IPS DF 19.7 (cell line): ENCODE measurements at places on chromosomes 5 and 9.

GRCh38 chr5:114363837-114364236, 2.0 kb downstream of the KCNN2 start:
- DNase-seq, result no peak

DNA sequence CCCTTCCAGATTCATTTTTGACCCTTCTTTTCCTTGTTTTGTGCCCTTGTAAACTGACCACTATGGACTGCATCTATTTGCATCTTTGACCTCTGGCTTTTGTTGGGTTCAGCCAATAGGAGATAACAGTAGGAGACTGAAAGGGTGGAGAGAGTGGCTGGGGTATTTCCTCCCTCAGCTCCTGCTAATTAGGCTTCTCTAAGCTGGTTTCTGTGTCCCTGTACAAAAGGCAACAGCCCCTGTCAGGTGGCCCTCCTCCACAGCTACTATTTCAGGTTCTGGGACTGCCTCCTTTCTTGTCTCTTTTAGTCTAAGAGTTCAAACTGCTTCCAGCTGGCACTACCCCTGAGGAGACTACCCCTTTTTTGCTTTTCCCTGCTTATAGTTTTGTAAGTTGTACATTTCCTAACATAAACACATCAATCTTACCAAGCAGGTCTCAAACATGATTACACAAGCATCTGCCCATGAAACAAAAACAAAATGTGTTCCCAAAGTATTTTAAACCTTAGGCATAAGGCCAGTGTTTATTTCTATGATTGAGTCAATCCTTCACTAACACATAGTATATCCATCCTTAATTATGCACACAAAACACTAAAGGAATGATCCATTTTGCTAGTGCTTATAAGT, 262.0 kb upstream of the TRPM3 start:
- no peak for DNase-seq

DNA sequence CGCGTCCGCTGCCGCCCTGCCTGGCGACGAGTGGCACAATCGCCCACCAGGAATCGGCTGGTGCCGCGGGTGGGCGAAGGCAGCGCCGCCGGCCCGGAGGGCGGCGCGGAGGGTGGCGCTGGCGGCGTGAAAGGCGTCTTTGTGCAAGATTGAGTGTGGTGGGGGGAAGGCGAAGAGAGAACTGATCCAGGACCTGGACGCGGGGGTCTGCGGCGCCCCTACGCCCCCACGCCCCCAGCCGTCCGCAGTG, 4.6 kb upstream of the RGMB start:
- DNase-seq, result no peak

GRCh38 chr9:37471942-37472684, 6.9 kb upstream of the ZBTB5 start:
- DNase-seq, result peak; percentile 93

- no peak for DNase-seq
Measured at GRCh38 chr5:135398855-135399793, at the start of gene MACROH2A1. TSS of gene MACROH2A1 (minus strand) at chr5:135399231. CDS start at chr5:135389093, 10,138 bp downstream.

- no peak for DNase-seq
Measured at GRCh38 chr5:158560170-158560569, 539.5 kb downstream of the EBF1 start.

GRCh38 chr5:96931605-96932004, 4.3 kb upstream of the LNPEP start:
- DNase-seq, result no peak

GRCh38 chr9:81598123-81598497, 91.2 kb downstream of the TLE1 start:
- DNase-seq, result no peak

- no peak for DNase-seq
Measured at GRCh38 chr9:13665418-13666066, 386.1 kb upstream of the MPDZ start.

DNA sequence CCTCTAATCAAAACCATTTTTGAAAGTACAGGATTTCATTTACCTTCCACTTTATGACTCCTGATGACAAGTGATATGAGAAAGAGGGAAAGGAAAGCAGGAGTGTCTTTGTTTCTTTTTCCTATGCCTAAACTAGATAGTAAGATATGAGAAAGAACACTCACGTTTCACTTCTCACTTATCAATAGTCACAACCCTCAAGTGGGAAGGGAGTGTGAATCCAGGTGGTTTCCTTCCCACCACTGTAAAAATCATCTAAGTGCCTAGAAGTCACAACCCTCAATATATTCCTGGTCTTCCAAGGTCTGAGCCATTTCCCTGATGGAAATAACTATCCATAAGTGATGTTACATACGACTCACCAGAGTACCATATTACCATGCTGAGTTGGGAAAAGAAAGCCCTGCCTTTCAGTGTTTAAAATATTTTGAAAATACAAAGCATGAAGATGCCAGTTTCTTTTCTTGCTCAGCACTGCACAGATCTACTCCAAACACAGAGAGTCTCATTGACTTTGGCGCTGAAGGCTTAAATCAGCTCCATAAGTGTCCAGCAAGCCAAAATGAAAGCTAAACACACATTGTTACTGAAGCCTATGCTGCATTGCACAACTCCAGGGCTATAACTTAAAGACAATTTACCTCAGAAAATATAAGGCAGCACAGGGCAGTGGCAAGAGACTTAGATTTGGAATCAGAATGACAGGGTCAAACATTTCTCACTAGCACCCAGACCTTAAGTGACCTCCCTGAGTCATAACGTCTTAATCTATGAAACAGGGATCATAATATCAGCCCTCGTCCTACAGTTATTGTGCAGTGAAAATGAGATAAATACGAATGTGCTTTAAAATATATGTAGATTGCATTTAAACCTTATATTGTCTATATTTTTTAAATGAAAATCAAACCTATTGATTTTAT, 301.2 kb downstream of the KIAA0825 start:
- DNase-seq, result no peak

GRCh38 chr9:128818839-128819715, 777 bp downstream of the ENDOG start:
- no peak for DNase-seq

DNA sequence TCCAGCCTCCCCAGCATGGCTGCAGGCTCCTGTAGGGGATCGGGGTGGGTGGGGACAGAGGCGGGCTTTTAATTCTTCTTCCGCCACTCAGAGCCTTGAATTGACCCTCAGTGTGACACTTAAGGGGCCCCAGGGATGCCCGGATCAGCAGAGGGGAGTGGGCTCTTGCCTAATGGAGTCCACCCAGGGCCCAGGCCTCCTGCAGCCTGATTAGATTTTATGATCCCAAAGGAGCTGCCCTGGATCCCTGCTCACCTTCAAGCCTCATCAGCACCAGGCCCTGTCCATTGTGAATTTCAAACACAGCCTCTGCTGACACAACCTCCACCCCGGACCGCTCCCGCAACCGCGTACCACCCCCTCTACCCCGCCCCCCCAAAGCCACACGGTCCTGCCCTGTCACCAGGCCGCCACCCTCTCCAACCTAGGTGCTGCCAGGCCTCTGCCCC, 214.1 kb upstream of the IER5L start:
- no peak for DNase-seq

GRCh38 chr9:84123648-84124406, 143.2 kb downstream of the RMI1 start:
- DNase-seq, result no peak

DNA sequence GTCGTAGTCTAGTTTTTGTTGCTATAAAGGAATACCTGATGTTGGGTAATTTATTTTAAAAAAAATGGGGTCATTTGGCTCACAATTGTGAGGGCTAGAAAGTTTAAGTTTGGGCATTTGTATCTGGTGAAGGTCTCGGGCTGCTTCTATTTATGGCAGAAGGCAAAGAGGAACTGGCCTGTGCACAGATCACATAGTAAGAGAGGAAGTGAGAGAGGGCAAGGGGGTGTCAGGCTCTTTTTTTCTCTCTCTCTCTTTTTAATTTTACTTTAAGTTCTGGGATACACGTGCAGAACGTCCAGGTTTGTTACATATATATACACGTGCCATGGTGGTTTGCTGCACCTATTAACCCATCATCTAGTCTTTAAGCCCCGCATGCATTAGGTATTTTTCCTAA, 453.3 kb downstream of the DIRAS2 start:
- no peak for DNase-seq

GRCh38 chr5:53478411-53479044, 1.9 kb upstream of the FST start:
- peak; percentile 76 for DNase-seq

DNA sequence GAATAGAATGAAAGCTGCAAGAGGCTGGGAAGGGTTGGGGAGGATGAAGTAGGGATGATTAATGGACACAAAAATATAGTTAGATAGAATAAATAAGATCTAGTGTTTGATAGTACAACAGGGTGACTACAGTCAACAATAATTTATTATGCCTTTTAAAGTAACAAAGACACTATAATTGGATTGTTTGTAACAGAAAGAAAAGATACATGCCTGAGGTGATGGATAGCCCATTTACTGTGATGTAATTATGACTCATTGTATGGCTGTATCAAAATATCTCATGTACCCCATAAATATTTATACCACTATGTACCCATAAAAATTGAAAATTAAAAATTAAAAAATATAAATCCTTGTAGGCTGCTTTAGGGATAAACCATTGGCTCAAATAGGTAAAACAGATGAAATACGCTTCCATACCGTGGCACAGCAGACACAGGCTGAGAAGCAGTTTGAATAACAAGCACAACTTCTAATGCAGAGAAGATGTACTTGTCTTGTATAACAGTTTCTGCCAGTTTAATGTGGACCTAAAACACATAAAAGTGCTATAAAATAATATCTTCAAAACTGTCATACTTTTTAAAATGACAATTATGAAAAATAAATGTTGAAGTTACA, 34.9 kb downstream of the APBA1 start:
- no peak for DNase-seq

DNA sequence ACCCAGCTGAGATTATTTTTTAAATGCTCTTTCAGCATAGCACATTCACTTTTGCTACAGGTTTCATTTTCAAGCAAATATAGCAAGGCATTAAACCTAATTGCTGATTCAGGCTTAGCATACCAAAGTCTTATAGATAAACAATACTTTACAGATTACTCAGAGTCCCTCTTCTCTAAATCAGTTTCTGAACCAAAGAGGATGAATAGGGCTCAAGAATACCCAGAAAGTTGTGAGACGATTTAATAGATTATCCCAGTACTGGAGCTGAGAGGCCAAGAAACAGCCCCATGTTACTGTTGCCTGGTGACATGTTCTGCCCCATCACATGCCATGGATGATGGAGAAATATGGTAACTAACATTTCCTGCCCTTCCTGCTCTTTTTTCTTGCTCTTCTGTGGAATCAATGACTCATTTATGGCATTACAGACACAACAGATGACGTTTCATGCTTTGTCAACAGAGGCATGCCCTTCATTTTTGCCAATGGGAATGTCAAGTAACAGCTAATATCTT, 18.1 kb upstream of the SSBP2 start:
- no peak for DNase-seq

- no peak for DNase-seq
Measured at GRCh38 chr5:102375272-102375671, 79.2 kb upstream of the SLCO4C1 start.

DNA sequence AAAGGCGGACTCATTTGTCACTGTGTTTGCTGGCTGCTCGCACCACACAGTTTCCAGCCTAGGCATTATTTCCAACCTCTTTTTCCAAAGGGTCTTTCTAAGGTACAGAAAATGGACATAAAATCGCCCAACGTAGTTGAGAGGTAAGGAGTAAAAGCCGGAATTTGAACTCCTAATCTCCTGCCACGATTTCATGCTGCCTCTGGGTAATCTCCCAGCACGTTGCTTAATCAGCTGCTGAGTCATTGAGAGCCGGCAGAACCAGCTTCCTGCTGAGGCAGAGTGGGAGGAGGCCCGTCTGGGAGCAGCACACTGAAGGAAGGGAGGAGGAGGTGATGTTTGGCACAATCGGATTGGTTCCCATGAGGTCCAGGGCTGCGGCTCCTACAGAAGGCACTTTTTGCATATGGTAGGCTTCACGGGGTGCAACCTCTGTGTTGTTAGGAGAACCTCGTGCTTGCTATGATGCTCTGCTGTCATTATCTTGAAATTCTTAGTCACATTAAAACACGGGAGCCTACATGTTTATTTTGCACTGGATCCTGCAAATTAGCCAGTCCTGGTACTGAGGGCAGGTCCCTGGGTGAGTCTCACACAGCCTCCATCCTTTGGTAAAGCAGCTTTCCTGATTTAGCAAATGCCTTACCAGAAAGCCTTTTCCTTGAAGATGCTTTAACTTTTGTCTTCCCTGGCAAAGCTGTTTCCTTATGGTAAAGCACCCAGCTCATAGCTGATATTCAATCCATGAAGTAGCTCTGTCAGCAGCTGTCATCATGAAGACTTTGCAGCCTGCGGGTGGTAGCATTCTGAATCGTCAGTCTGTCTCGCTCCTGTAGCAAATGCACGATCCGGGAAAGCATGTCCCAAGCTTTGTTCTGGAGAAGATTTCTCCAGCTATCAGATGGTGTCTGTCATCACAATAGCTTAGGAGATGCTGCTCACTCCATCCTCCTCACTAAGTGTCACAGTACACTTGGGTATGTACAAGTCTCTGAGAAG, 191.6 kb upstream of the MSX2 start:
- DNase-seq, result peak; percentile 87

DNA sequence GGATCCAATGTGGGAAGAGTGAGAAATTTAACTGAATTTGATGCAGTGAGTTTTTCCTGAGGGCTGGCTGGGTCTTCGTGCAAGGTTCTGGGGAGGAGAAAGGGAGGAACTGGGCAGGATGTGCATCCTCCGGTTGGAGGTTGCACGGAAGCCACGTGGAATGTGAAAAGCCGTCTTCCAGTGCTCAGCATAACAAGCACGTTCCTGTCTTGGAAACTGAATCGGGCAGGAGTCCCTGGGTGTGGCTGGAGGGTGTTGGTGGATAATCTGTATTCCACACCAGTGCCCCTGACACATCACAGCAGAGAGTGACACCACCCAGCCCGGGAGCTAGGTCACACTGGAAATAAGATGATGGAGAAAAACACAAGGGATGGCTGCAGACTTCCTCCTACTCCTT, 154.3 kb downstream of the C5orf15 start:
- no peak for DNase-seq

DNA sequence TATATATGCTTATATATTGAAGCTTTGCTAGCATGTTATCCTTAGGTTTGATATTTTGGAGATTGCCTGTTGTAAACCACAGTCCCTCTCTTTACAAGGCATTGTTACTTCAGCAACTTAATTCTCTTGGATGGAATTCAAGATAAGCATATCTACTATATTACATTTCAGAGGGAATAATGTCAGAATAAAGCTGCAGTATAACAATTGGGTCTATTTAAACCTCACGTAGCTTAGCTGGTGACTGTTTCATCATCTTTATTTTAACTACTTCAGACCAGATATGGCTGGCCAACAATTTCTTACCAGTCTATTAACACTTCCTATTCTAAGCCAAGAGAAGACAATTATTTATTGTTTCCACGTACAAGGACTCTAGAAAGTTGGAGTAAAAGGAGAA, 27.1 kb downstream of the ZCCHC10 start:
- DNase-seq, result no peak

DNA sequence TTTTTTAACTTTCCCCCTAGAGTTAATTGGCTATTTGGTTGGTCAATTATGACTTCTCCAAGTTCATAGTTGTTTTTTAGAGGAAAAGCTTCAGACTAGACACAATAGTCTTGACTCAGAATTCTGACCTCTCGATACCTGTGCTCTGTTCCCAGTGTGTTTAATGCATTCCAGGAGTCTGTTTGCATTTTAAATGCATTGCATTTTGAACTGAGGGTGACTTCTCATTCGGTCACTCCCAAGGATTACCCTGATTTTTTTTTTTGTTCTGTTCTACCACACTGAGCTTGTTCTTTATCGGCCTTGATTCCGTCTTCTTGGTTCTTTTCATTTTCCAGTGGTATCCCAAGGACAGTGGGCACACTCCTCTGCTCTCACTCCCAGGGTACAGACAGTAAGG, 16.3 kb downstream of the ARHGEF28 start:
- no peak for DNase-seq

- no peak for DNase-seq
Measured at GRCh38 chr5:107570805-107571531, 99.8 kb downstream of the EFNA5 start.

GRCh38 chr5:9335754-9336495, 209.9 kb downstream of the SEMA5A start:
- no peak for DNase-seq
